ENCODE measurements at places on chromosomes 5 and 9.

GRCh38 chr9:110752766-110753165 lies 84.2 kb downstream of the MUSK start:
- DNase-seq = no peak

DNA sequence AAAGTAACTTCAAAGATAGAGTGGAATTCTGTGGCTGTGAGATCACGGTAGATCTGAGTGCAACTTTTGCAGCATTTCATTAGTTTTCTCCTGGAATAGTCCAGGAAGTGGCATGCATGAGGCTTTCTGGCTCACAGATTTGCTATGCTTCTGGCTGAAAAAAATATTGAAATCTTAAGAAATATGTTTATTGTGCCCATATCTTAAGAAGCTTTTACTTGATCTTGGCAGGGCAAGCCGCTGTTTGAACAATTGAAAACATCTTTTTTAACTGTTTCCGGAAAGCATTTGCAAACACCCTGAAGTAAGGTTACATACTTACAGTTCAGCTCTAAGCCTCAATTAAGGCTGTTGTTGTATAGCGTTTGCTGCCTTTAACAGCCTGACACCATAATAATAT lies 135.7 kb upstream of the GDNF start:
- no peak for DNase-seq

DNA sequence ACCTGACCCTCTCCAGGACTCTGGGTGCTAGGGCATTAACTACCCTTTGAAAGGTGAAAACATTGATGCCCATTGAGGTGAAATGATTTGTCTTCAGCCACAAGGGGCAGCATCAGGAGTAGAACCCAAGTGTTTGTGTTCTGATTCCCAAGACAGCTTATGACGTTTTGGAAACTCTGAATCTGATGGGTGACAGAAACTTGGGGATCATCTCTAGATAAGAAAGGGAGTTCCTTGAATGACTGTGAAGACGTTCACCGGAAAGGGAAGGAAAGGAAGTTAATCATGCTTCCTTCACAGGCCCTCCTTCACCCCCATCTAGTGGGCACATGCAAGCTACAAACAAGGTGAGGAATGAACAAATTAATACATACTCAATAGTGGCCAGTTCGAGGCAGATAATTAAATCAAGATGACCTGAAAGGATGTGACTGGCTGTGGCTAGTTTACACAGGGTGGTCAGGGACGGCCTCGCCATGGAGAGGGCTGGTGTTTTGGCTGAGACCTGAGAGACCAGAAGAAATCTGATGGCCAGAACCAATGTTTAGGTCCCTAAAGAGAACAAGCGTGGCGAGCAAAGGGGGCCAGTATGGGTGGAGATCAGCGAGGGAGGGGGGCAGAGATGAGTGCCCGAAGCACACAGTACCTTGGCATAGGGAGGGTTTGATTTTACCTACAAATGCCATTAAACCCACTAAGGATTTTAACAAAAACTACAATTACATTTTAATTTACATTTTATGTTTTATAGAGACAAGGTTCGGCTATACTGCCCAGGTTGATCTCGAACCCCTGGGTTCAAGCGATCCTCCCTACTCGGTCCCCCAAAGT lies 937 bp upstream of the SLC26A2 start:
- DNase-seq = no peak

DNA sequence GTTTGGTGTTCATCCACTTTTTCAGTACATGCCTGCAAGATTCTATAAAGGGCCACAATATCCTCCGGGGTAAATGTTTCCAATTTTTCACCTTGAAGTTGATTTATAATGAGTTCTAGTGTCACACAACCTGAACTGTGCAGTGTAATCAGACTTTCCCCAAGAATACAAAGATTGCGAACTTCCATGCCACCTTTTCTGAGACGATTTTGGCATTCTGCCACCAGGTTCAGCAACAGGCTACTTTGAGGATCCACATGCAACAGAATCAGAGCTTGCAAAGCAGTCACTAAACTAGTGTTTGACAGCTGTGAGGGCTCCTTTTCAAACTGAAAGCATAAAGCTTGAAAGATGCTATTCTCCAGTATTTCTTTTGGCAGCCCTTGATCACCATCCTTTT lies 1.6 kb downstream of the FASTKD3 start:
- DNase-seq = no peak

GRCh38 chr5:132193165-132193694 lies 34.4 kb downstream of the P4HA2 start:
- DNase-seq = no peak

DNA sequence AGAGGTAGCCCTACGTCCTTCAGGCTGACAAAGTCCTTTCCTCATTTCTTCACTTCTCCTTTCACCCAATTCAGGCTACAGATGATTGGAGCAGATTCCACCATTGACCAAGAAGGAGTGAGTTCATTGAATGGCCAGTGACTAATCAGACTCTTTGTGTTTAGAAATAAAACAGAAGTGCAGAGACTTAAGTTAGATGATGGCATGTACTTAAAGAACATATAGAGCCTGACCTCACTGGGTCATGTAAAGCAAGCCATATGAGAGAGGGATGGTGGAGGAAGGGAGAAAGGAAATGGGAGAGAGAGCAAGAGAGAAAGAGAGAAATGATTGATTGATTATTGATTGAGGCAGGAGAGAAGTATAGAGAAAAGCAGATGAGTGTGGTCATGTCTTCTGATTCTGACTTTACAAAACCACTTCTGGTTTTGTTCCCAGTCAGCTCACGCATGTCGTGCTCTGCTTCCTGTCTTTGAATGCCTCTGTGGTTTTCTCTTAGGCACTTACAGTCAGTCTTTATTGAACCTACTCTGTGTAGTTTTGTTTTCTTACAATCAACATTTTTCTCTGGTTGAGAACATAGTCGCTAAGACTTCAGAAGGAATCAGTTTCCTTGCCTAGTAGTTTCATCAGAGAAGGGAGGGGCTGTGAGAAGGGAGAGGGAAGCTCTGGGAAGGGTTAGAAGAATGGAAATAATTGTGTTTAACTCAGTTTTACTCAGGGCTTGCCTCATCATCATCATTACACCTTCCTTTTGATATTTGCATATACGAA lies 149.2 kb upstream of the KLF9 start:
- no peak for DNase-seq

DNA sequence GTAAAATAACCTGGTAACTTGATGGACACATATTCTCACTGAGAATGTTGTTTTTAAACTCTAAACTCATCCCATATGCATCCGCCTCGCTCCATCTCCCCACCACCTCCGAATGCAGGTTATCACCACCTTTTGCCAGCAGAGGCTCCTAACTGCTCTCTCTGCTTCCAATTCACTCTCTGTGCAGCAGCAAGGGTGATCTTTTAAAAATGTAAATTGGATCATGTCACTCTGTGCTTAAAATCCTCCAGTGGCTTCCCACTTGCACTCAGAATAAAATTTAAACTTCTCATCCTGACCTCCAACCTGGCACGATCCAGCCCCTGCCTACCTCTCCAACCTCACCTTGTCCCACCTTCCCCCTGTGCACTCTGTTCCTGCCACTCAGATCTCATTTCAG lies 317.2 kb downstream of the ZSWIM6 start:
- DNase-seq = no peak

DNA sequence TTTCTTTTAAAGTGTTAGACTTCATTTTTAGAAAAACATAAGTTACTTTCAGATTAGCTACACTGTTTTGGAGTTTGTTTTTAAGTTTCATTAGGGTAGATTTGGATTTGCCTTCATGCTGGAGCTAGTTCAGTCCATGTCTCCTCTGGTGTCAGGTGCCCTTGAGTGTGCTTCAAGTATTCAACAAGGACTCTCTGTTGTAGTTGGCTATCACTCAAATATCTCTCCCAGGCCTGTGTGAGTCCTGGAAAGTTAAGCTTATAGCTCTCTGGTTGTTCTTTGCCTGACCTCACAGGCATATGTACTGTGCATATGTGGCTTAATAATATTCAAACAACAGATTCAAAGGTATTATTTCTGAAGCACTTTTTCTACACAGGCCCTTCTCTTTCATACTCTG lies 45.4 kb downstream of the PTBP3 start:
- DNase-seq = no peak

- DNase-seq = no peak
Observed at GRCh38 chr9:21609506-21609905, 127.4 kb upstream of the IFNE start.

DNA sequence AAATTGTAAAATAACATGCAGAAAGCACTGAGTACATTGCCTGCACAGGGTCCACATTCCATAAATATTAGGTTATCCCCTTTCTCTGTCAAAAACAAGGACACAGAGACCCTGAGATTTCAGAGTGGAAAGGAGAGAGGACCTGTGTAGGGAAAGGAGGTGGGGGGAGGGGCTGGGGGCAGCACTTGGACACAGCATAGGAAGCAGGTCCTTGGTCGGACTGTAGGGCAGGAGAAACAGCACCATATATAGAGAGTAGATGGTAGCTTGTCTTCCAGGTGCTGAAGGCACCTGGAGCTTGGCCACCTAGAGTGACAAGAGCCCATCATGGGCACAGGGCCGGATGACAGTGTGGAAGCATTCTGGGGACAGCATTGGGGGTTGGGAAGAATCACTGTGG lies 2.4 kb downstream of the TPM2 start:
- no peak for DNase-seq

DNA sequence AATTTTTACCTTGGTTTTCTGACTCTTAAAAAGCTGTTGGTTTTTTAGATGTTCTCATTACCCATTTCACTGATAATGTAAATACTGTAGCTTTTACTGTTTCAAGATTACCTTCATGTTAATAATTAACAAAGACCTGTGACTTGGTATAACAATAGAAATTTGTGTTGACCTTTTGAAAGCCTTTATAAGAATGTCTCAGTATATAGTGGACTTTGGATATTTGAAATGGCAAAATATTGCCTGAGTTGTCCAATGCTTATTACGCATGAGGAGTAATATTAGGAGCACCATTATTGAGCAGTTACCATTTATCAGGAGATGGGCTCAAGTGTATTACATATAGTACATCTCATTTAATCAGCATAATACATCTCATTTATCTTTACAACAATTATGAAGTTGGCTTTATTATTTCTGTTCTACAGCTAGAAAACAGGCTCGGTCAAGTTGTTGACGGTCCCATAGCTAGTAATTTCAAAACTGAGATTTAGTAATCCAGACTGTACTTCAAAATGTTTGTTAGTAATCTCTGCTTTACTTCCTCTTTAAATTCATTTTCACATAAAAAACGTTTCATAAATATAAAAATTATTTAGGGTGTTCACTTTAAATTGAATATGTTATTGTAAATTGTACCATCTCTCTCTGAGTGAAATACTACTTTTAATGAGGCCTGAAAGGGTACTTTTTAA lies 50.7 kb upstream of the FKTN start:
- no peak for DNase-seq

GRCh38 chr5:147648597-147648996 lies 133.9 kb downstream of the JAKMIP2 start:
- no peak for DNase-seq

- DNase-seq = no peak
Observed at GRCh38 chr5:86909418-86910295, 291.9 kb downstream of the COX7C start.

DNA sequence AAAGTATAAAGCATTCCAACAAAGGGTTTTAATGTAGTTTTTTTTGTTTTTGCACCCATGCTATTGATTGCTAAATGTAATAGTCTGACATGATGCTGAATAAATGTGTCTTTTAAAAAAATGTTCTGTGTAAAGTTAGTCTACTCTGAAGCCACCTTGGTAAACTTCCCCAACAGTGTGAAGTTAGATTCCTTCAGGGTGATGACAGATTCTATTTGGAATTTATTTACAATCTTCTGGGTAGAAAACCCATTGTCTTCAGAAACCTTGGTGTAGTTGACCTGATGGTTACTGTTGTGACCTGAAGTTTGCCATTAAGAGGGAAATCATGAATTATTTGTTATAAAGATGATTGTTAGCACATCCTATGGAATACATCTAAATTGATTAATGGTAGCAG lies 64.7 kb upstream of the TRPC7 start:
- DNase-seq = no peak

DNA sequence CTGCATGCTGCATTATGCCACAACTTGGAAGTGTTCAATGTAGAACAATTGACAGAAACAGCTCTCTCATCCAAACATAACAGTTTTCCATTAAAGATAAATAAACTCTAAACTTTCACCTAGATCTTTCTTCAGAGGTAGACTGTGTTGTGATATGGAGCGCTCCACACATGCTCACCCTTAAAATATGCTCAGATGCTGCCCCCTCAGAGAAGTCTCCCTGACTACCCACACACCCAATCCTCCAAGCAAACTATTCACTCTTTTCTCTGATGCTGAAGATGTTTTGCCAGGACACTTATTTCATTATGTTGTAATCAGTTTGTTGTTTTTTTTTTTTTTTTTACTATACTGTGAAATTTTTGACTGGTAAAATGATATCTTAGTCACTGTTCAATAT lies 206.6 kb upstream of the RASA1 start:
- no peak for DNase-seq

DNA sequence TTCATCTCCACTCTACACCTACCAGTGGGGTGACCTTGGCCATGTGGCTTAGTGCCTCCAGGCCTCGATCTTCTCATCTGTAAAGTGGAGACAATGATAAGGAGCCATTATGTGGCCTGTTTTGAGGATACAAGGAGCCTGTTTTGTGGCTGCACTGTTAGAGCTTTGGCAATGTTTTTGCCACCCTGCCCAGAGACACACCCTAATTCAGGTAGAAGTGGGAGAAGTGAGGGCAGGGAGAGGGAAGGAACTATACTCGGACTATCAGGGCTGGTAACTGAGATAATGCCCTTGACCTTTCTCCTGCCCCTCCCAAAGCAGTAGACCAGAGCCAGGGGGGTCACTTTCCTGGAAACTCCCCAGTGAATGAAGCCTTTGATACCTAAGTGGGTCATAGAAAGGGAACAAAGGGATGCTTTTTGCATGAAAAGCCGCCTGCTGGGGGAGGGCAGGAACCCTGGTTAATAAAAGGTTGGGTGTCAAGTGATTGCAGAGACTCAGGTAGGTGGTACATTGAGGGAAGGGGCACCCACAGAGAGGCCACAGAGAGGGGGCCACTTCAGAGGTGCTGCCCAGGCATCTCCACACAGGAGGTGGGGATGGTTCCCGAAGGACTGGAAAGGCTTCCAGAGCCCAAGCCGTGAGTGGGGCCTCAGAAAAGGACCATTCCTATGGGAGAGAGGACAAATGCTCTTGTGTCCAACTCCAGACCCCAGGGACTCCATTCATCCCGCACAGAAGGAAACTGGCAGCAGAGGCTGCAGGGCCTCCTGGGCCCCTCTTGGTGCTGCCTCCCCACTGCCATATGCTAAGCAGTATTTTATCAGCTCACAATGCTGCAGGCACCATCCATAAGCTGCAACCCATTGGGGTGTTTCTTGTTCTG lies 42.3 kb upstream of the VDAC1 start:
- DNase-seq = no peak
